GM19239 (cell line): ENCODE measurements at places on chromosomes 3 and 15.

- no peak for DNase-seq
These were observed 612.8 kb upstream of the AGTR1 start for GRCh38 chr3:148084931-148085330.

DNA sequence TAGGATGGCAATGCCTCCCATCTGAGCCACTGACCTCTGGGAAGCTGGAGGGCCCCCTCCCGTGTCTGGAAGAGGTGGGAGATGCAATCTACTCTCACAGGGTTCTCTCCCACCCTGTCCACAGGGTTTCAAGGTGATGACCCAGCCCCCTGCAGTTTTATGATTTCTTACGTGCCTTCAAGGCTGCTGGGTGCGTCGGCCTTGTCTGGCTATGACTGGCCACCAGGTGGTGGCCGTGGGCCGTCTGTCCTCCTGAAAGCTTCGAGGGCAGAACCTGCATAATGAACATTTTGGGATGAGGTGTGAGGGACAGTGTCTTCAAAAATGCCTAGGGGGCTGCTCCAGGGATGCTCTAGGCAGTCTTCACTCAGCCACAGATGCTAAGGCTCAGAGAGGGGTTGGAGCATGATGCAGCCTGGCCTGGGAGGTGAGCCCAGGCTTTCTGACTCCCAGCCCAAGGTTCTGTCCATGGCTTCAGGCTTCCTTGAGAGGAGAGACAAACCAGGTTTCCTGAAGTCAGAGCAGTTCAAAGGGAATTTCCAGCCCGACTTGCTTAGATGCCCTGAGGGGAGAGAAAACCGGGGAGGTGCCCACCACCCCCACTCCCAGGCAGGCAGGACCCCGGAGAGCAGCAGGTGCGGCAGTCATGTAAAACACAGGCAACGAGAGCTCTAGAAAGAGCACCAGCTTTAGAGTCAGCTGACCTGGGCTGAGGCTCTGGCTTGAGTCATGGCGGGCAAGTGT, 18.7 kb downstream of the ISG20 start:
- no peak for DNase-seq

GRCh38 chr3:58962040-58962651, 87.7 kb downstream of the CFAP20DC start:
- no peak for DNase-seq

DNA sequence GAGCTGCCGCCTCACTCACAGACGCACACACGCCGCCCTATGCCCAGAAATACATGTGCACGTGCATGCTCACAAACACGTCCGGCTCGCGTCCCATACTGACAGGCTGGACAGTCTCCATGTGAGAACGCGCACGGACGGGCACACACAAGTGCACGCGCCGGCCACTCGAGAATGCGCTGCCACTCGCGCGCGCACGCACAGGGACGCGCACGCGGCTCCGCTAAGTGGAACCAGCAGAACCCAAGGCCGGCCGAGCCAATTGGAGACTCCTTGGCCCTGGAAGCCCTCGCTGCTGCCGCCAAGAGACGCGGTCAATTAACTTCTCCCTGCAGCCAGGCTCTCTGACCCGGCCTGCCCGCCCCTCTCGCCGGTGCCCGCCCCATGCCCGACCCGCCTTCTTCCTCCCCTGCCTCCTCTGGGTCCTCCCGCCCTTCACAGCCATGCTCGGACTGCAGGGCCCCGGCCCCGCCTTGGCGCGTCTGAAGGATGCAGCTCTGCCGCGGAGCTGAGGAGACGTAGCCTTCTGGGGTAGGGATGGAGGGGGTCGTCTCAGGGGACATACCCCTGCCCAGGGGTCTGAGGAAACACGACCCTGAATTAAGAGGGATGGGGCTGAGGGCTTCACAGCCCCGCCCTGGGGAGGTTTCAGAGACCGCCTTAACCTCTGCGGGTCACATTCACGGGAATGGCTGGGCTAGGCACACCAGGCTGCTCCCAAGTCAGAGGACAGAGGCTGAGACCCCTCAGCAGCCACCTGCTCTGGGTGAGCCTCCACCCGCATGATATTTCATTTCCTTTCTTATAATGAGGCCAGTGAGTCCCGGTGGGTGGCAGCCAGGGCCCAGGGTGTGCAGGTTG, 15.0 kb downstream of the PTH1R start:
- DNase-seq: no peak

DNA sequence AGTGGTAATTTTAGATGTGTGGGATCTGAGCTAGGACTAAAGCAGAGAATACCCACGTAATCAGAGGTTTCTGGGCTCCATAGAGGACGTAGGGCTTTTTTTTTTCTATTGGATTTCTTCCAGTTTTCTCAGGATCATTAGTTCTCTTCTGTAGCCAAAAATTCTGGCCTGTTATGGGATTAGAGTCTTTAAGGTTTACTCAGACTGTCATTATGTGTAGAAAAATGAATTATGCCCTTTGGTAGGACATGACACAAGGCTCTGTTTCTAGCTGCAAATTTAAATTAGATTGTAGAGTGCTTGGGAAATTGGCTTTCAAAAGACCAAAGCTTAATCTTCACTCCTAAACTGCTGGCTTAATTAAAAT, 1.9 kb downstream of the SETD5 start:
- no peak for DNase-seq

- no peak for DNase-seq
These were observed 103.7 kb downstream of the FRMD4B start for GRCh38 chr3:69282181-69282580.

GRCh38 chr3:189646853-189647542, 15.8 kb downstream of the TP63 start:
- DNase-seq: no peak
